Osteoblast (primary cell): ENCODE measurements at places on chromosomes 16 and 17. TPM values are rescaled to one million over a fixed set of nuclear protein-coding genes. Genes with fewer than 3 reads are reported as not detected.

GRIN2A gene
- 0.72 and 1.5 TPM in 2 replicates for total RNA-seq

KRTAP2-1 gene
- total RNA-seq, result not detected in 2 replicates

DNA sequence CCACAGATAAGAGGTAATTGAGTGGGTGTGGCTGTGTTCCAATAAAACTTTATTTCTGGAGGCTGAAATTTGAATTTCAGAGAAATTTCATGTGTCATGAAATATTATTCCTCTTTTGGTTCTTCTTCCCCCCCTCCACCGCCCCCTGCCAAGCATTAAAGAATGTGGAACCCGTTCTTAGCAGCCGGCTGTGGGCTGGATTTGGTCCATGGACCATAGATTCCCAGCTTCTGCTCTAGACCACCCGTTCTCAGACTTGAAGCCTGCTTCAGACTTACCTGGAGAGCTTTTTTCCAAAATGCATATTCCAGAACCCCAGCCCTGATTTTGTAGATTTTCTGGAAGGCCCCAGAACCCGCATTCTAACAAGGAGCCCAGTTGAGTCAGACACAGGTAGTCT is 15.1 kb upstream of the LASP1NB start:
- peak; percentile 77 for DNase-seq

NTHL1 gene
- total RNA-seq, result 22.8 and 24.8 TPM in 2 replicates

- DNase-seq, result peak; percentile 99
Observed at GRCh38 chr16:58494981-58495520, 4.9 kb upstream of the NDRG4 start.

SLC47A2 gene
- total RNA-seq, result not detected in 2 replicates

GRCh38 chr17:50977487-50978159 is 111.5 kb upstream of the TOB1 start:
- no peak for DNase-seq

DNA sequence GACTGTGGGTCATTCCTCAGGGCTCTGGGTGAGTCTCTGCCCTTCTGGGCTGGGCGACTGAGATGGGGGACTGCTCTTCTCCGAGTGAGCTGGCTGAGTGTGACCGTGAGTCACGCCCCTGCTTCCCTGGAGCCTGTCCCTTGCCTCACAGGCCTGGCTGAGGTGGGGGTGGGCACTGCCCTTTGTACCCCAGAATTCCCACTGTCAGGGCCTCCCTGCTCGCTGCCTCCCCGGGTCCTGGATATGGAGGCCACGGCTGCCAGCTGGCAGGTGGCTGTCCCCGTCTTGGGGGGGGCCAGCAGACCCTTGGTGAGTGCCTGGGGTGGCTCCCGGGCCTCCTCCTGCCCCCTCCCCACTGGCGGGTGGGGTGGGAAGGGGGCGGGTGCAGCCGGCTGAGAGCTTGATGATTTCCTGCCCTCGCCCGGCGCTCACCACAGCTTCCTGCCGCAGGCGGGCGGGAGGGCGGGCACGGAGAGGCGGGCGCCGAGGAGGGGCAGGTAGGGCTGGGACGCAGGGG is at the start of gene LAT:
Gene LAT (plus strand): TSS at position 434 of the 517 bp plus-strand sequence. CDS start 366 bp downstream, outside the sequence.
- peak; percentile 88 for DNase-seq

DNA sequence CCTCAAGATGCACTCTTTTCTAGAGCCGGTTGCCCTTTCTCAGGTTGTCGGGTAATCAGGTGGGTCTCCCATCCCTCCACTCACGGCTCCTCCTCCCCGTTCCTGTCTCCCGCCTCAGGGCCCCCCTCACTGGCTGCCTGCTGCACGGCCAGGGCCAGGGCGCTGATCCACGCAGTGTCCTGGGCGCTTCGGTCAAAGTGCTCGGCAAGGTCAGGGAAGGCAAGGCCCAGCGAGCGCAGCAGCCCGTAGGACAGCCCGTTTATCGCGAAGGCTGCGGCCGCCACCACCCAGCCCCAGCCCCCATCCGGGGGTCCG is 753 bp downstream of the SLC16A11 start:
- DNase-seq, result peak; percentile 68

DNA sequence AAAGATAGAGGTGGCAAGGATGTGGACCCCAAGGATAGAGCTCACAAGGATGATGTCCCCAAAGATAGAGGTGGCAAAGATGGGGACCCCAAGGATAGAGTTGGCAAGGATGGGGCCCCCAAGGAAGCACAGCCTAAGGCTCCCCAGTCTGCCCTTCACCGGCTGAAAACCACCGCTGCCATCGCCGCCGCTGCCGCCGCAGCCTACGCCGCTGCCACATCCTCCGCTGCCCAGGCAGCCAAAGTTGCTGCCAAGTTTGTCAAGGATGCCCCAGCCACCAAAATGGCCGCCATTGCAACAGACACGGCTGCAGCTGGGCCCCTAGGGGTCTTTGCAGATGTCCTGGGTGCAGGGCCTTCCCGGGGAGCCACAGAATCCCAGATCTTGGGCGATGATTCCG is 19.9 kb downstream of the C16orf96 start:
- no peak for DNase-seq

- peak; percentile 88 for DNase-seq
Observed at GRCh38 chr17:76079535-76079955, 563 bp downstream of the ZACN start.

GRCh38 chr17:19569785-19570543 is 36.3 kb downstream of the SLC47A1 start:
- DNase-seq, result no peak

DNA sequence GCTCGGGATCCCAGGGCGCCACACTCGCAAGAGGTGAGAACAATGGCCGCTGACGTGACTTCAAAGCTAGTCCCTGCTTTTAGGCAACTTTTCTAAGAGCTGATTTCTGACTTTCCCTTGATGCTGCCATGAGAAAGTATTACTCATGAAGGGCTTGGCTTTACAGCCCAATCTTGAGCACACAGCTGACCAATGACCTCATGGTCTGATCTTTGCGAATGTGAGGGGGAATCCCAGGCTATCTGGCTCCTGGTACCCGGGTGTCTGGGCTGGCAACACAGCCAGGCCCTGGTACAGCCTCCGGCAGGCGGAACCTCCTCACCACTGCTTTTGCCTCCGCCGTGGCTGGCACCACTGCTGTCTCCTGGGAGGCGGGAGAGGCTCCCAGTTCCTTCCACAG is 17.5 kb downstream of the NDUFAF8 start:
- peak; percentile 99 for DNase-seq

TTLL6 gene
- total RNA-seq, result not detected in 2 replicates

GRCh38 chr17:74117999-74118421 is 85.5 kb upstream of the RPL38 start:
- DNase-seq, result no peak

DNA sequence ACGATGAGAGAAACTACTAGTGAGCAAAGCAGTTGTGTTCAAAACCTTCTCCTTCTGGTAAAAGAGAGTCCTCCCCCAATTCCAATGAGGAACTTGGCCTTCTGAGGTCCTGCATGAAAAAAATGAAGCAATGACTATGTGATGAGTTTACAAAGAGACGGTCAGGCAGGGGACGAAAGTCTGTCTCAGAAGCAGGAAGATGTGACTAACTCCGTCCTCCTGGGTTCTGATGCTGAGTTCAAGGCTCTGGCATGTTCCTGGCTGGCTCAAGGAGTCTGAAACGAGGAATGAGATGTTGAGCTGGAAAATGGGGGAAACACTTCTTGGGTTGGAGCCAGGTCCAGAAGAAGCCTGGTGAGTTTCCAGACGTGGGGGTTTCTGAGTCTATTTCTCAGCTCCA is 129.6 kb downstream of the CPPED1 start:
- no peak for DNase-seq

DNA sequence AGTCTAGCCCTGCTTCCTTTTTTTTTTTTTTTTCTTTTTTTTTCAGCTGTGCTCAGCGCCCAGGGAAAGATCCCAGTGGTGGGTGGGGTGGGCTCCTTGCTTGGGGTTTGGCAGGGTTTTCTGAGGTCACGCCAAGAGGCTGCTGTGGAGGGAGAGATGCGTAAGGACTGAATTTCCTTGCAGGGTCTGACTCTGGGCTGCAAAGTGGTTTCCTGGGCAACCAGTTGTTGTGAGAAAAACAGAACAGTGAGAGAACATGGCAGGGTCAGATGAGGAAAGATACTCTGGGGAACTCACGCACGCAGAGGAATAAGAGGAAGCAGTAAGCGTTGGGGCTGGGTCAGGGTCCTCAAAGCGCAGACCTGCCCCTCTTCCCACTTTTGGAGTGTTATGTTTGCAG is 119.5 kb downstream of the IRF8 start:
- no peak for DNase-seq

DNA sequence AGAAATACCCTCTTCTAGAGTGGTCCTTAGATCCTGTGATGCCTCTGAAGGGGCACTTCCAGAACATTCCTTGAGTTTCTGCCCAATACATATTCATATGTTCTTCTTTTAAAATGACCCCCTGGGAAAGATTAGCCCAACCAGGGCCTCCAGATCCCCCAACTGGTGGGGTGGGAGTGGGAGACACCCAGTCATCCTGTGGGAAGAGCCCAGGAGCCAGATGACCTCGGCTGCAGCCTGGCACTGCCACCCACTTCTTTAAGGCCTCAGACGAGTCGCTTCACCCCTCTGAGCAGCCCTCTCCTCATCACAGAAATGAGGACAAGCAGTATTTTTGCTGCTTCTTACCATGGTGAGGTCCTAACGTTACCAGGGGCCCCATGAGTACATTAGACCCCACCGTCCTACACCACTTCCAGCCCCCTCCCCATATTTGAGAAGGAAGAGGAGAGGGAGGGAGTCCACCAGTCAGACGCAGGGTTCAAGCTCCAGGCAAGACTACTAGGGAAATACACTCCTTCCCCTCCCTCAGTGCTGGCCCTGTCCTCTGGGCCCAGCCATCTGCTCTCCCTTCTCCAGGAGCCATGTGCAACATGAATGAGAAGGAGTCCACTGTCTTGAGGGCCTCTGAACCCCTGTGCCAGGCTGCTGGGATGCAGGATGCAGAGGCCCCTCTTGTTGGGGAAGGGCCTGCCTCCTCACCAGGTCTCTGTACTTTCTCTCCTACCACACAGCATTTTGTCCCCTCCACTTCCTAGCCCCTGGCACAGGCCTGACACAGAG is 11.8 kb downstream of the MPO start:
- peak; percentile 41 for DNase-seq

- DNase-seq, result no peak
Observed at GRCh38 chr17:7429722-7430121, 1.1 kb downstream of the SPEM3 start.

OR1A1 gene
- not detected in 2 replicates for total RNA-seq

KRTAP9-8 gene
- not detected in 2 replicates for total RNA-seq

GRCh38 chr16:77790009-77790372 is 1.6 kb downstream of the VAT1L start:
- no peak for DNase-seq

DNA sequence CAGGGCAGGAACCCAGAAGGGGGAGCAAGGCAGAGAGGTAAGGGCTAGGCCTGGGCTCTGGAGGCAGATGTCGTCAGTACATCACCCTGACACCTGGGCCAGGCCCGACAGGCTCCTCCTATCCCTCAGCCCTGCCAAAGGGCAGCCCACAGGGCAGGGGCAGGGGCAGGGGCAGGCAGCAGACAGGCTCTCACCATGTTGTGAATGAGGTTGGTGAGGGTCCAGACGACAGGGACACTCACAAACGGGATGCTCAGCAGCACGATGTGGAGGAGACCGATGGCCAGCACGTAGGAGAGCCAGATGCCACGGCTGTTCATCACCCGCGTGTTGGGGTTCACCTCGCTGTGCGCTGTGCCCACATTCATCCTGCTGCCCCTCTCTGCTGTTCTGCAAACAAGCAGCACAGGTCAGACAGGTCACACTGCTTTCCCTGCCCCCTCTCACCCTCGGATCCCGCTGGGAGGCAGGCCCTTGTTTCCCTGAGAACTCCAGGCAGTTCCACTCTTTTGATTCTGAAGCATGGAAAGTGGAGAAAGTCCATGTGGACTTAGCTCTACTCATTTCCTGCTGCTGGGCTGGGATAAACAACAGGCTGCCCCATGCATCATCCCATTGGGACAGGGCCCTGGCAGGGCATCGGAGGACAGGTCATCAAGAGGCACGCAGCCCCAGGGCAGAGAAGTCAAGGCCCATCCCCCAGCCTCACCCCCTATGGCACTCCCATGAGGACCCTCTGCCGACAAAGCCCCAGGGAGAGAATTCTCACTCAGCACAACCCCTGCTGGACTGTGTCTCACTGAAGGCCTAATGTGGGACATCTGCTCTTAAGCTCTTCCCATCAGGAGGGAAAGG is 3.3 kb downstream of the ORMDL3 start:
- peak; percentile 90 for DNase-seq

SLC13A2 gene
- total RNA-seq, result not detected in 2 replicates

- peak; percentile 63 for DNase-seq
Observed at GRCh38 chr17:78563189-78564145, 13.7 kb downstream of the DNAH17 start.

DNA sequence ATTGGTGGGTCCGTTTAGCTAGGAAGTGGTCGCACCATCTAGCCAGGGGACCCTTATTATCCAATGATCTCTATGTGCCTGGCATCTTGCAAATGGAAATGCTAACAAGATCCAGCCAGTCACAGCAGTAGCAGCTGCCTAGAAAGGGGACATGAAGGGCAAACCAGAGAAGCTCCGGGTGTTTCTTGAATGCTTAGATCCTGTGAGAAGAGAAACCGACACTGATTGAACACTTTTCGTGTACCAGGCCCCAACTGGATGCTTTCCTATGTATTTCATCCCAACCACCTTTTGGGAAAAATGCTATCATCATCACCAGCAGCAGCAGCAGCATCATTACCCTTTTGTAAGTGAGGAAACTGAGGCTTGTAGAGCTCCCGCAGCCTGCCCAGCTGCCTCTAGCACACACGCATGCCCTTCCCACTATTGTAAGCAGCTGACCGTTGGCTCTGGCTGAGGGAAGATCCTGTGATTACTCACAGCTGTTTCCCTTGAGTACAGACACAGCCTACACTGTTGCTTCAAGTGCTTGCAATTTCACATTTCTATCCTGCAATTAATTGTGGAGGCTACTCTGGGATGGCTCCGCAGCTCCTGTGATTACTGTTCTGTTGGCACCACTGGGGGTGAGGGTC is 180.7 kb upstream of the CACNG5 start:
- peak; percentile 62 for DNase-seq

- no peak for DNase-seq
Observed at GRCh38 chr17:58412961-58413586, 4.3 kb downstream of the RNF43 start.

HOXB4 gene
- total RNA-seq, result 0.29 and 0.36 TPM in 2 replicates

SLC13A5 gene
- total RNA-seq, result not detected in 2 replicates

GRCh38 chr17:76641501-76641900 is 2.1 kb downstream of the ST6GALNAC1 start:
- no peak for DNase-seq

SOST gene
- not detected in 2 replicates for total RNA-seq

GRCh38 chr16:87603684-87604633 is 1.7 kb downstream of the JPH3 start:
- peak; percentile 82 for DNase-seq

GRCh38 chr17:19800571-19800970 is 52.5 kb upstream of the ALDH3A1 start:
- no peak for DNase-seq

GRCh38 chr16:66189951-66190350 is 176.5 kb upstream of the CDH5 start:
- no peak for DNase-seq

CTRB1 gene
- total RNA-seq, result not detected in 2 replicates

- DNase-seq, result no peak
Observed at GRCh38 chr17:32931686-32932085, 3.7 kb downstream of the TMEM98 start.
